Cerebellar cortex (tissue), 1 donor: ENCODE measurements at places on chromosomes 4 and X.

GRCh38 chr4:150828159-150828558 is 186.9 kb downstream of the LRBA start:
- no peak for DNase-seq

- DNase-seq = peak; percentile 3
These were observed 40.7 kb upstream of the ASMTL start for GRCh38 chrX:1493412-1493811.

DNA sequence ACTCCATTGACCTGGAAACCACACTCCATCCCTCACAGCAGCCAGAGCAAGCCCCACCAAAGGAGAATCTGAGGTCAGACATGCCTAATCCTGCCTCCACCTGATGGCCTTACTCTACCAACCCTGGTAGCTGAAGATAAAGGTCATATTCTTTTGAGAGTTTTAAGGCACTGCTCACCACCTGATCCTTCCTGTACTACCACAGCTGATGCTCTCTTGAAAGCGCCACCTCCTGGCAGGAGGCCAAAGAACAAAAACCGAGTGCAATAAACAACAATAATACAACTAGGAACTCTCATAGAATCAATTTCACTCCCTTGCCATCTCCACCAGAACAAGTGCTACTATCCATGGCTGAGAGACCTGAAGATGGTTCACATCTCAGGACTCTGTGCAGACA is 301.6 kb downstream of the NAF1 start:
- DNase-seq = no peak

- no peak for DNase-seq
These were observed 223.8 kb upstream of the ZCCHC13 start for GRCh38 chrX:74080165-74080564.

DNA sequence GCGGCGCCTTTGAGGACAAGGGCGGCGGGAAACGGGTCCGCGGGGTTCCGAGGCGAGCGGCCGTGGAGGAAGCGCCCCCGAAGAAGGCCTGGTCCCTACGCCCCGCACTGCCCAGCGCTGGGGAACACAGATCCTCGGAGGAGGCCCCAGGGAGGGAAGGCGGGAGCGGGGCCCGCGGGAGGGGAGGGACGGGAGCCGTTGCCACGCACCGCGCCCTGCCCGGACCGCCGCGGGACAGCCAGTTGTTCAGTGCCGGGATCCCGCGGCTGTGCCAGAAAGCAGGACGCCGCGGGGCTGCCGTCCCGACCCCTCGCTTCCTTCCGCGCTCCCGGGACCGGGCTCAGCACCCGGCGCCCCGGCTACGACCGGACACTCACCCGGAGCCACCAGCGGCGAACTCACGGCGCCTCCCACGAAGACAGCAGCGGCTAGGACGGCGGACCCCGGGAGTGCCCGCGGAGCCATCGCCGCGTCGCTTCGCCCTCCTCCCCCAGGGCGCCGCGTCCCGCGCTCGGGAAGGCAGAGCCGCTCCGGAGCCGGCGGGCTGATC is 278 bp downstream of the RELL1 start:
- no peak for DNase-seq

- no peak for DNase-seq
These were observed 64.4 kb upstream of the UCP1 start for GRCh38 chr4:140633124-140633523.

- DNase-seq = no peak
These were observed 93.1 kb downstream of the SORCS2 start for GRCh38 chr4:7285244-7286094.

DNA sequence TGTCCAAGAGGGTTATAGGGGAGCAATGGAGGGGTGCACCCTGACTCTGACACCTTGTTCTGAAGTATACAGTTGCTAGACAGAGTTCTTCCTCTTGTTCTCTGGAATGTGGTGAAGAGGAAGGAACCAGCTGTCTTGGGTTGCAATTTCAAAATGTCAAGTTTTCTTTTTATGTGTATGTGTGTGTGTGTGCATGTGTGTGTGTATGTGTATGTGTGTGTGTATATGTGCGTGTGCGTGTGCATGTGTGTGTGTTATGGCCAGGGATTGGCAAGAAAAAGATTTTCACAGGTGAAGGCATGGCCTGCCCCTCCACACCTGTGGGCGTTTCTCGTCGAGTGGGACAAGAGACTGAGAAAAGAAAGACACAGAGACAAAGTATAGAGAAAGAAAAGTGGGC is 81.6 kb upstream of the ADGRA3 start:
- DNase-seq = no peak

DNA sequence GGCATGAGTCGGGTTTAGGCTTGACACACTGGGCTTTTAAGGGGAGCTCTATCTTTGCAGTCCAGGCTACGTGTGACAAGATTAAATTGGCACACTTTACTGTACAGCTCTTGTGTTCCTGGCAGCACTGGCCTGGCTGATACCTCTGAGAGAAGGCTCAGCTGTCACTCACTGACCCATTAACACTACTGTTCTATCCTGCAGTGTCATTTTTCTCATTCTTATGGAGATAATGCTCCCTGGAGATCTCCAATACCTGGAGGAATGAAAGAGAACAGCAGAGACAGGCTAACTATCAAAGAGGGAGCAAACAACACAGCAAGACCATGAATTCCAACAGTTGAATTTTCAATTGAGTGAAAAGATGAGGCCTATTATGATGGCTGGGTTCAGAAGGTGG is 1.7 kb upstream of the PDHA2 start:
- peak; percentile 41 for DNase-seq

DNA sequence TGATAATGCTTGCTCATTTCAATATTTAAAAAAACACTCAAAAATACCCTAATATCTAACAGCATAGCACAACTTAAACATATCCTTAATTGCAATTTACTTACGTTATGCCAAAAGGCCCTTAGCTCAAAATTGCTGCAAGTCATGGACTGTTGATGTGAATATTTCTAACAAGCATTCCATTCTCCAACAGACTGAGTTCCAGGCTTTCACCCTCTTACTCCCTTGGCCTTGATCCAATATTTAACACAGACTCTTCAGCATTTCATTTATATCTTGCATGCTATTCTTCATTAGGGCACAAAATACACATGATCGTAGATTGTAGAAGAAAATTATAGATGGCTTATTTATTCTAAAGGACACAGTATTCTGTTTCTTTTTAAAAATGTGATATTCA is 96.5 kb downstream of the RNF150 start:
- no peak for DNase-seq

DNA sequence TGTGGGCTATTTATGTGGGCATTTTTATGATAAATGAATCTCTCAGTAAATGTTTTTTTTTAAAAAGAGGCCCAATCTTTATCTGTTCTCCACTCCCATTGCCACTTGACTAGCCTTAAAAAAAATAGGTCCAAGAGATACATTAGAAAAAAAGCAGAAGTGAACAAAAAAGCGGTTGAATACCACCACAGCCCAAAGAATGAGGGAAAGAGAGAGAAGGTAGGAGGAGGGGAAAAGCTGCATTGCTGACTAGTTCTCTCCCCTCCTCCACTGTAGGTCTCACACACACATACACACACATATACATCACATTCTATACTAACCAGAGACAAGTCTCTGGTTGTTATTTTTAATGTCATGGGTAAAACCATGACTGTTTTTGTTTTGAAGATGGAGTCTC is 95.8 kb upstream of the IL13RA1 start:
- DNase-seq = no peak

DNA sequence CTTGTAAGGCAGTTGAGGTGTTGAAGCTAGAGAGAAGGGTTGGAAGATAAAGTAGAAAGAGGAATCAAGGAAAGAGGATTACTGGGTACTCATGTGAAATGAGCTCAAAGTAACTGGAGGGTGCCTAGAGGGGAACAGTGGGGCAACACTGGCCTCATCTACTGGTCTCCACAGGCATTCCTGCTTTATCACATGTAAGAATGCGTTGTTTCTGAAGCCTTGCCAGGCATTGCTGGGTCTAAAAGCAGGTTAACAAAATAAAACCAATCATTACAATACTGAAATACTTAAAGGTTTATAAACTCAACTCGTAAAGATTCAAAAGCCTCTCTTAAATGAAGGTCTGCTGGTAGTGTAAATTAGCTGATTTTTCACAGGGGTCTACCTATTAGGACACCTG is 96.0 kb downstream of the FANCB start:
- DNase-seq = no peak

DNA sequence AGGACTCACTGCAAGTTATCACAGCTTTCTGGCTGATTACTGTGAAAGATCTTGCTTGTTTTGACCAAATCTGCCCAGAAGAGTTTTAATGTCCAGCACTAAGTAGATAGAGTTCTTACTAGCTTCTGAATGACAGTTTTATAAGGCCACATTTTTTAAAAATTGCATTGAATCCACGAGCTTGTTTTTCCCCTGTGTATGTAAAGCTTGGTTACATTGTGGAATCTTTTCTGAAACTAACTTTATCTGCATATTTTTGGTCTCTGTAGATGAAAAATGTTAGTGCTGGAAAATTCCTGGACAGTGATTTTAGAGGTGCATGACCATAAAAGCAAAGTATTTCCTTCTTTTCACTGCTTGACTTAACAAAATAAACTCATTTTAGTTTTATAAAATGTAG is 650.3 kb upstream of the FAM241A start:
- no peak for DNase-seq

DNA sequence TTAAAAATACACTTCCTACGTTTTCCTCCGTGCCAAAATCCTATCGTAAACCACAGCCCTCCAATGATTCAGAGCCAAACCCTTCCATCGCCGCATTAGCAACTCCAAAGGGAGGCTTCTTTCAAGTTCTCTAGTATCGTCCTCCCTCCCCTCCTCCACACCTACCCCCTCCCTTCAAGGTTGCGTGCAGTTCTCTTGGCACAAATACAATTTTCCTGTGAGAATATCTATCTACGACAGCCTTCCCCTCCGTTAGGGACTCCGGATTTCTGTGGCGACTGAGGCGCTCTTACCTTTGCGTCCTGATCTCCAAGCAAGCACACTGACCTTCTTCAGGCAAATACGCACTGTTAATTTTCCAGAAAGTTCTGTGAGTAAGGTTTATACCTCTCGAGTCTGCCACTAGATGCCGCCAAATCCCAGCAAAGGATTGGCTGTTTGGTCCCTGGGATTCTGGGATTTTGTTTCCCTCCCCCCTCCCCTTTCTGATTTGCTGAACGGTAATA is 1.2 kb upstream of the MORF4L2 start:
- peak; percentile 82 for DNase-seq

- DNase-seq = no peak
These were observed 26.0 kb downstream of the ZNF81 start for GRCh38 chrX:47862680-47863079.

GRCh38 chrX:12891171-12891570 is 15.2 kb upstream of the TLR8 start:
- no peak for DNase-seq

DNA sequence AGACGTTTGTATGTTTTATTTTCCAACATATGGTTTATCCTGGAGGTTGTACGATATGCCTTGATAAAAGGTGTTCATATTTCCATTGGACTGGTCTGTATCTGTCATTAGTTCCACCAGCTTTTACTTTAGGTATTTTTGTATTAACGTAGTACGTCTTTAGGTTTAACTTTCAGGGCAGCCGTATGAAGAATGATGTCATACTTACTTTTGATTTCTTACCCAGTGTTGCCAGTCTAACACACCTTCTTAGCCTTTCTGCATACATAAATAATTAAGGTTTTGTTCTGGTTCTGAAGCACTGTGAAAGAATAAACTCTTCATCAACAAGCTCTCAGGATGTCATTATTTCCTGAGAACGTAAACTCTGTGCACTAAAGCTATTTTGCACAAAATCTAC is 18.9 kb upstream of the NEIL3 start:
- DNase-seq = no peak

DNA sequence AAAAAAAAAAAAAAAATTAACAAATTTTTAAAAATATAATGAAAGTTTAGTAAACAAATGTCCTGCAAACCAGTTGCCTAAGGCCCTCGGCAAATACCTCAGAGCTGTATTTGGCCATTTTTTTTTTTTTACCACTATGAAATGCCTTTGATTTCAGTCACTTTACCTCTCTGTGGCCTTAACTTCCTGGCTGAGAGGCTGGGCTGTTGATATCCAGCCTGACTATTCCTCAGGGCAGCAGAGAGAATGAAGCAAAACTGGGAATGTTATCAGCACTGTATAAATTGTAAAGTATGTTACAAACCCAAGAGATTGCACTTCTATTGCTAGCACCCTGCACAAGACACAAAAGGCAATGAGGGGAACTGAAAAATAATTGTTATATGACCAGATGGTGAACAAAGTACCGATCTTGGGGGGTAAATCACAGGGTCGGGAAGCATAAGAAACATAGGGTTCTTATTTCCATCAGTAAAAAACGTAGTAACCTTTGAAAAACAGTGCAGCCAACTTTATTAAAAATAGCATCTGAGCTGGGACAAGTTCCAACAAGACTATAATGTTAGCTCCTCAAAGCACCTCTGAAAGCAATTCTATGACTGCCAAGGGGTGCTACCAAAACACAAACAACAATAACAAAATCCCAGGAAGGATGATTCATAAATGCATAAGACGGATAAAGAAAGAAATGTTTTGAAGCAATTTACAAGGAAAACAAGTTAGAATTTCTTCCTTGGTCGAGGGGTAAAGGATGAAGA is 18.1 kb downstream of the USP46 start:
- peak; percentile 27 for DNase-seq

DNA sequence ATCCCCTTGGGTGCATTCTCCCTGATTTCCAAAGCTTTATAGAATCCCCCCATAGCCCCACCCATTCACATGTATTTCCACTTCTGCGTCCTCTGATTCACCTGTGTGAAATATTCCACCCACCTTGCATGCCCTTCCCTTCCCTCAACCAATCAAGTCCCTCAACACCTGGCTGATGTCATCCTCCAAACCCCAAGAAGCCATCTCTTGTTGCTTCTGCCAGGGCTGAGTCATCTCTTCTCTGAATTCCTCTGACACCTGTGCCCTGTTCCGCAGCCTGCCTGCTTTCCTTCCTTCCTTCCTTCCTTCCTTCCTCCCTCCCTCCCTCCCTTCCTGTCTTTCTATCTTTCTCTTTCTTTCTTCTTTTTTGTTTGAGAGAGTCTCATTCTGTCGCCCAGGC is 9.9 kb downstream of the CRMP1 start:
- no peak for DNase-seq

GRCh38 chr4:91826186-91826585 is 477.6 kb upstream of the GRID2 start:
- DNase-seq = no peak

DNA sequence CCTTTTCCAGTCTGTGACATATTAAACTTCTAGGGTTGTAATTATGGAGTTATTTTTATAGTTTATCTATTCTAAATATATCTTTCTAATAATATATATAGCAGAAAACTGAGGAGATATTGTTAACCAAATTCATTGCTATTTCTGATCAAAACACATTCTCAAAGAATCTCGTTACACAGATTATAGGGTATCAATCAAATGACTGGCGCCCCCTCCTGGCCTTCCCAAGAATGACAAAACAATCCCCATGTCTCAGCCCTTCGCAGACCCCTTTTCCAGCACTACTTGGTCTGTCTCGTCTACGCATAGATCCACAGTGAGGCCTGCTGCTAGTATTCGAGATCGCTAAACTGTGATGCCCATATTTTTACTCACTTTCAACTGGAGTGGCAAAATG is 209.3 kb downstream of the GPC3 start:
- DNase-seq = peak; percentile 22

DNA sequence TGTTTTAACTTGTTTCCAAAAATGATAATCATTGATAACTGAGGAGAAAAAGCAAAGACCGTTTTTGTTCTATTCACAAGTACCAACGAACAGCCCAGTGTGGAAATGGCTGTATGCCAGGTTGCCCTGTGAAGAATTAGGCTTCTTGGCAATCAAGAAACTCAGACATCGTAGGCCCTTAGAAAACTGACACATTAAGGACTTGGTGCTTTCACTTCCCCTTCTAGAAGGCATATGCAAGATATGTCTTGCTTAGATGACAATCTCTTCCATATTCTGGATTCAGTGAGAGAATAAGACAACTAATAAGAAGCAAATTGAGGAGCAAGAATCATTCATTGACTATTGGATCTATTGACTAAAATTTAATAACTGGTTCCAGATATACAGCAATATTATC is 56.6 kb downstream of the ANAPC10 start:
- DNase-seq = peak; percentile 32
